NCI-H2029 treated with DMSO at 0.1 percent for 48 hours (cell line): ENCODE measurements at places on chromosomes 13 and 19.

DNA sequence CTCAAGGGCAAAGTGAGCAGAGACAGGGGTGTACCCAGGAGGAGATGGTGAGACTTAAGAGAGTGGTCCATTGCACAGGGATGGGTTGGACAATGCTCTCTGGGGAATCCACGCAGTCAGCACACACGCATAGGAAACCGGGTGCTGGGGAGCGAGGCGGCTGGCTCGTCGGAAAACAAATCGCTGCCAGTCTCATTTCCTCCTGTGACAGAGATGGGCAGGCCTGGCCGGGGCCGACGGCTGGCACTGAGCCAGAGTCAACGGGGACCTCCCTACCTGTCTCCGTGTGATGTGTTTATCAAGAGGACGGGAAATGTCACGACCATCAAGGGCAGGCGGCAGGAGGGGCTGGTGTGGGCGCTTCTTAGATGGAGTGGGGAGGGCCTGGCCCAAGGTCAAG, 27.3 kb downstream of the PTPRS start:
- peak; percentile 31 for DNase-seq

DNA sequence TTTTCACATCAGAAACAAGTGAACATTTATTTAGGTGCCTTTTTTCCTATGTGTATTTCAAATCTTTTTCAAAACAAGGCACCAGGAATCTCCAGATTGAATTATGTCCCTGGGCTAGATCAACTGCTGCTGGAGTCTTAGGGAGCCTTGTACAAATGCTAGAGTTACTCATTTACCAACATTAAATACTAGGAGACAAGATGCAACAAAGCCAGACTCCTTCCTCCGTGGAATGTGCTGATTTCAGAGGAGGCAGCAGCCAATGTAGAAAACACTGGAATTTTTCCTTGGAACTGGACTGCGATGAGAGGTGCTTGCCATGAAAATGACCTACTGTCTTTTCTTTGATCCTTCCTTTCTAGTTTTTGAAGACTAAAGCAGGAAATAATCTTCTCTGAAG, 1514.7 kb upstream of the MIR17HG start:
- DNase-seq = no peak

DNA sequence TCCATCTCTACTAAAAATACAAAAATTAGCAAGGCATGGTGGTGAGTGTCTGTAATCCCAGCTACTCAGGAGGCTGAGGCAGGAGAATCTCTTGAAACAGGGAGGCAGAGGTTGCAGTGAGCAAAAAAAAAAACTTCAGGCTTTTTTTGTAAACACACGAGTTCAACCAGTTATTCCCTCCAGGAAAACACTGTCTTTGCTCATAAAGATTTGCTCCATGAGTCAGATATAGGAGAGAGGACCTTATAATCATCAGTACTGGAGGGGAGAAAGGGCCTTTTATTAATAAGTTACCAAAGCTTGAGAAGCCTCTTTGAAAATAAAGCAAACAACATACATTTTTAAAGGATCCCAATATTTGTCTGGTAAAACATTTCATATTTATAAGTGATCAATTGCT, 110.7 kb downstream of the EFNB2 start:
- DNase-seq = no peak

- no peak for DNase-seq
Observed at GRCh38 chr13:49238621-49239020, 9.1 kb upstream of the CDADC1 start.

DNA sequence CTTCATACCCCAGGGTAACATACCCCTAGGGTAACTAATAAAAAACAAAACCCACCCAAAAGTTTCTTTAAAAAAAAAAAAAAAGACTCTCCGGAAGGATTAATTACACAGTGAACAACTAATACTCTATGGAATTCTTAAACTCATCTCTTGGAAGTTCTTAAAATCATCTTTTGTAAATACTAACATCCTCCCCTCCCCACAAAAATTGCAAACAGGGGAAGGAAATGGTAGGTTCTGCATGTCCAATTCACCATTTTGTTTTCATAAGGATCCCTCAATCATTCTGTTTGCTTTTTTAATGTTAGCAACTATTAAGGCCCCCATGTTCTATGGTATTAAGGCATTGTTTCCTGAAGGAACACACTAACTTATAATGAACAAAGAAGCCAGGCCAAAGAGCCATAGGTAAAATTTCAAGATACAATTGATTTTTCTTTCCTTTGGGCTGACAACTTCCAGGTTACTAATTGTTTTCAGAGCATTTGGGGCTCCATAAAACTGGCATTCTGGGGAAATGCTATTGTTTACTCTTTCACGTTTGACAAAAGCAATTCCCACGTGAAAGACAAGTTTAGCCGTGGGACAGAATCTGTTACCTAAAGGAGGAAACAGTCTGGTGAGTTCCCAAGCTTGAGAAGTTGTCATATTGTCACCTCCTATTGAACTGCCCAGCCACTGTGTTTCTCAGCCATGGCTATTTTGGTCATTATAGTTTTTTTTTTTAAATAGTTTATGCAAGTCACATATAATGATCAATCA, 107.0 kb downstream of the FLT1 start:
- DNase-seq = no peak

- no peak for DNase-seq
Observed at GRCh38 chr13:95212983-95213850, 88.0 kb downstream of the ABCC4 start.

- DNase-seq = peak; percentile 46
Observed at GRCh38 chr19:5578097-5578846, 10.5 kb upstream of the TINCR start.

GRCh38 chr13:48568370-48569103, 35.7 kb upstream of the RCBTB2 start:
- no peak for DNase-seq

DNA sequence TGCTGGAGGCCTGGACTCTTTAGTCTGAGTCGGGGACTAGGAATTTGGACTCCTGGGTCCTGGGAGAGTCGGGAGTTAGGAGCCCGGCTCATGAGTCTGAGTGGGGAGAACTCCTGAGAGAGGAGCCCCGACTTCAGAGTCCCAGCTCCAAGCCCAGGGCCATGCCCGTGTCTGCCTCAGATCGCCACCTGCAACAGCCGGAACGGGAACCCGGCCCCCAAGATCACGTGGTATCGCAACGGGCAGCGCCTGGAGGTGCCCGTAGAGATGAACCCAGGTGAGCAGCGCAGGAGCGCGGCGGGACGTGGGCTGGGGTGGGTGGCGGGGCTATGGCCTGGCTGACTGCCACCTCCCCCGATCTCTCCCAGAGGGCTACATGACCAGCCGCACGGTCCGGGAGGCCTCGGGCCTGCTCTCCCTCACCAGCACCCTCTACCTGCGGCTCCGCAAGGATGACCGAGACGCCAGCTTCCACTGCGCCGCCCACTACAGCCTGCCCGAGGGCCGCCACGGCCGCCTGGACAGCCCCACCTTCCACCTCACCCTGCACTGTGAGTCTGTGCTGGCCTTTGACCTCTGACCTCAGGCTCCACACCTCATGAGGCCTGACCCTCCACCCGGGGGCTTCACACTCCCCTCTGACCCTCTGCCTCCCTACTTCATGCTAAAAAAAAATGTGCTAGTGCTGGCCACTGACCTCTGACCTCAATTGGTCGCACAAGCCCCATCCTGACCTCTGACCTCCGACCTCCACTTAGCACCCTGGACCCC, 4.4 kb downstream of the BCAM start:
- DNase-seq = no peak

GRCh38 chr13:99384468-99384867, 77.3 kb upstream of the GPR183 start:
- no peak for DNase-seq

GRCh38 chr13:97019236-97019635, 25.0 kb upstream of the OXGR1 start:
- DNase-seq = no peak

GRCh38 chr13:110957181-110957884, 42.5 kb upstream of the ANKRD10 start:
- no peak for DNase-seq
